ENCODE measurements at places on chromosomes 16 and 17. TPM values are rescaled to one million over a fixed set of nuclear protein-coding genes. Genes with fewer than 3 reads are reported as not detected.

GRCh38 chr16:23286131-23286532, 16.0 kb upstream of the SCNN1B start:
- no peak for DNase-seq

The MIF4GD gene
- 6.4 TPM for total RNA-seq

DNA sequence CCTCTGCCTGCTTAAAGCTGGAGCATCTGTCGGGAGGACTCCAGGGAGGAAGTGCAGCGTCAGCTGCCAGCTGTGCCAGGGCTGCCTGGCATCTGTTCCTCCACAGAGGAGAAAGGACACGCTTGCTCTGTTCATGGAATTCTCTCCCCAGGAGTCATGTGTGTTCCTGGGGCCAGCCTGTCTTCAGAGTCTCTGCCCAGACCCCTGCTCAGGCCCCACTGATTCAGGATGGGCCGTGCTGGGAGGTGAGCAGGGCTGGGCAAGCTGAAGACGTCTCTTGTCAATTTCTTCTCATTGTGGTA, 24.2 kb downstream of the CRISPLD2 start:
- DNase-seq, result peak; percentile 22

DNA sequence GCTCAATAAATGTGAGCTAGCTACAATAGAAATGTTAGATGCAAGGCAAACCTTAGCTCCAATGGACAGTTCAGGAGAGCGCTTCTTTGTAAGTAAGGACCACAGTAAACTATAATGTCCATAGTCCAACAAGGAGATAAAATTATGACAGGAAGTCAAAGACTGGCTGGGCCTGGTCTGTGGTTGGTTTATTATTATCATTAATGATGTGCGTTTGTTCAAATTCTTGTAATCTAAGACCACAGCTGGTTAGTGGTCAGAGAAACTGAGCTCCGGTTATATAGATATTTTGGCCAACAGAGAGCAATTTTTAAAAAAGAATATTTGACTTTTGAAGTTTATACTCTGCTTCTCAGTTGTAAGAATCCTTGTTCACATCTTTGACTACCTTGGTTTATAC, 4.7 kb upstream of the CMTM2 start:
- DNase-seq, result no peak

DNA sequence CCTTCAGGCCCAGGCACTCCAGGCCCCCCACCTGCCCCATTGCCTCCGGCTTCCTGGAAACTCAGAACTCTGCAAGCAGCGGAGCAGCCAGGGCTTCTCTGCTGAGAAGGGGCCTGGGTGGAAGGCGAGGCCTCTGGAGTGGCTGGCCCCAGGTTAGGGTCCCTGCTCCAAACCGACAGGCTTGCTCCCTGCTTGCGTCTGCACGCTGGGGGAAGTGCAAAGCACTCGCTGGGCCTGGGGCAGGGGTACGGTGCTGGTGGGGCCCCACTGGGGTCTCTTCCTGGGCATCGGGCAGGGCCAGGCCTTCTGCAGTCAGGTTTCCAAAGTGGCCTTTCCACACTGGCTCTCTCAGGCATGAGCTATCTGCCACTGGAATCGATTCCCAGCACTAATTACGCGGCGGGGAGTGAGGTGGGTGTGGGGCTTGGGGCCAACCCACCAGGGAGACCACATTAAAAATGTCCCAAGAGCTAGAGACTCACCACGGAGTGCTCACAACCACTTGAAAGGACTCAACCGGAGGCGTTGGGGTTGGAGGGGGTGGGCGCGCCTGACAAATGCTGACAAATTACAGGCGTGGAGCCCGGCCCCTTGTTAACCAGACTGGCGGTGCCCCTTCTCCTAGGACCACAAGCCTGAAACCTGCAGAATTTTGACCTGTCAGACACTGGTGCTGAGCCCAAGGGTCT, 17.9 kb downstream of the FAM83G start:
- DNase-seq, result no peak

DNA sequence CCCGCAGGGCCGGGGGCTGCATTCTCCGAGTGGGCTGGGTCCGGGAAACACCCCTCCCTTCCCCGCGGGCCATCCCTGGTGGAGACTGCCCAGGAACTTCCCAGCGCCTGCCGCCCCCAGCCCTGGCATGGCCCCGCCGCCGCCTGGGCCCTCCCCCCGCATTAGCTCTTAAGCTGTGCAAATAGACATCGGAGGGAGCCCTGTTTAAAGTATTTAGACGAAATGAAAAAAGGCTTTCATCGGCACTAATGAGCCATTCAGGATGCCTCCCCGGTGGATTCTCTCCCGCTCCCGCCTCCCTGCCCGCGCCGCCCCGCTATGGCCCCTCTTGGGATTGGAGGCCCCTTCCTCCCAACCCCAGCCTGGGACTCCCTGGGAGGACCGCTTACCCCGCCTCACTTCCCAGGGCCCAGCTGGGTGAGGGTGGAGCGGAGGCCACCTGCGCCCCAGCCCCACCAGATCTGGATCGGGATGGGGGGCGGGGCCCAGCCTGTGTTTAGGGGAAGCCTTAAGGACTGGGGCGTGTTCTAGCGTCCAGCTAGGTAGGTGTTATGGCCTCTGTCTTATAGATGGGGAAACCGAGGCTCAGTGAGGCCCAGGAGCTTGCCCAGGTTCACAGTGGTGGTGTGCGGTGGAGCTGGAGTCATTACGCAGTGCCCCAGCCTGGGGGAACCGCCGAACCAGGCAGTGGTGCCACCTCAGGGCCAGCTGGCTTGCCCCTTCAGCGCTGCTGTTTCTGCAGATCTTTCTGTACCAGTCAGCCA, 19.7 kb downstream of the SEZ6 start:
- no peak for DNase-seq

The KRT15 gene
- total RNA-seq, result 0.43 TPM

The CCDC144A gene
- total RNA-seq, result 10.3 TPM

The KRTAP4-4 gene
- not detected for total RNA-seq

The ATP1B2 gene
- not detected for total RNA-seq

The ZDHHC1 gene
- 5.2 TPM for total RNA-seq

GRCh38 chr17:27338536-27338985, 44.6 kb downstream of the WSB1 start:
- DNase-seq, result no peak

- DNase-seq, result peak; percentile 42
These were observed 20.1 kb downstream of the SIAH1 start for GRCh38 chr16:48365025-48365600.

Data from fibroblast of villous mesenchyme (primary cell).